ENCODE measurements at places on chromosomes 6 and 20.

DNA sequence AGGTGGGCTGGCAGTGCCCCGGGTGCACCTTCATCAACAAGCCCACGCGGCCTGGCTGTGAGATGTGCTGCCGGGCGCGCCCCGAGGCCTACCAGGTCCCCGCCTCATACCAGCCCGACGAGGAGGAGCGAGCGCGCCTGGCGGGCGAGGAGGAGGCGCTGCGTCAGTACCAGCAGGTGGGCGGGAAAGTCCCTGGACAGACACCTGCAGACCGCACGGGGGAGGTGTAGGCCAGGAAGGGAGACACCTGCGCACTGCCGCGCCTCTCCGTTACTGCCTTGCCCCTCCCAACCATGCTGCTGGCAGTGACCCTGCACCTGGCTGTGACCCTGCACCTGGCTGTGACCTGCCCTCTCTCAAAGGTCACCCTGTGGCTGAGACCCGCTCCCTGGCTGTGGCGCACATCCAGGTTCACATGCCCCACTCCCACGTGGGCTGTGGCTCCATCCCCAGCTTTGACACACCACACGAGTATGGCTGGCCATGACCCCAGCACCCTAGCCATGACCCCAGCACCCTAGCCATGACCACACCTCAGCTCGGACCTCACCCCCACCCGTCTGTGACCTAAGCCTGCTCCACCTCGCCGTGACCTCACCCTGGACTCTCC lies 11.6 kb downstream of the RBCK1 start:
- no peak for DNase-seq

GRCh38 chr6:152078804-152079203 lies 271.3 kb downstream of the ESR1 start:
- no peak for DNase-seq

DNA sequence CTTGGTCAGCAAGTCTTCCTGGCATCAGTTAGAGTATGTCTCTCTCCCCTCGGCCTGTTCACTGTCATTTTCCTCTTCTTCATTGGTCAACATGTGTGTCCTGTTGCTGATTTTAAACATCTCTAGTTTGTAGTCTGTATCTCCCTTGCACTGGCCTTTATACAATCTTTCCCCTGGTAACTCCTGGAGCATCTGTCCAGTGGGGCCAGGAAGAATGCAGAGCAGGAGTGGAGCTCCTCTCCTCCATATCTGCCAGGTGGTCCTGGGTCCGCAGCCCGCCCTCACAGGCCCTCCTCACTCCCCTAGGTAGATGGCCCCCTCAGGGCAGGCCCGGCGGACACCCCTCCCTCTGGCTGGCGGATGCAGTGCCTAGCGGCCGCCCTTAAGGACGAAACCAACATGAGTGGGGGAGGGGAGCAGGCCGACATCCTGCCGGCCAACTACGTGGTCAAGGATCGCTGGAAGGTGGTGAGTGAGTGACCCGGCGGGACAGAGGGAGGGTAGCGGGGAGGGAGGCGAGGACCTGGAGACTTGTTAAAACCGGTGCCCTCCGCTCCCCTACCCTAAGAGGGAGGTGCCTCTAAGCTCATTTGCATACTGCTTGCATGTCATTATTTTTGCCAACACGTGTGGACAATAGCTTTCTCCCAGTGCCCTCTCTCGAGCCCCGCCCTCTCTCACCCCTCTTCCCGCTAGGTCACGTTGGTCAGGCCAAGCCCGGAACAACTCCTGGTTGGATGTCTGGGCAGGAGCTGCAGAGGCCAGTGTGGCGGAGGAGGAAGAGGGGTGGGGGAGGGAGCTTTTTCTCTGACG lies 3.2 kb downstream of the TTBK1 start:
- peak; percentile 8 for DNase-seq

DNA sequence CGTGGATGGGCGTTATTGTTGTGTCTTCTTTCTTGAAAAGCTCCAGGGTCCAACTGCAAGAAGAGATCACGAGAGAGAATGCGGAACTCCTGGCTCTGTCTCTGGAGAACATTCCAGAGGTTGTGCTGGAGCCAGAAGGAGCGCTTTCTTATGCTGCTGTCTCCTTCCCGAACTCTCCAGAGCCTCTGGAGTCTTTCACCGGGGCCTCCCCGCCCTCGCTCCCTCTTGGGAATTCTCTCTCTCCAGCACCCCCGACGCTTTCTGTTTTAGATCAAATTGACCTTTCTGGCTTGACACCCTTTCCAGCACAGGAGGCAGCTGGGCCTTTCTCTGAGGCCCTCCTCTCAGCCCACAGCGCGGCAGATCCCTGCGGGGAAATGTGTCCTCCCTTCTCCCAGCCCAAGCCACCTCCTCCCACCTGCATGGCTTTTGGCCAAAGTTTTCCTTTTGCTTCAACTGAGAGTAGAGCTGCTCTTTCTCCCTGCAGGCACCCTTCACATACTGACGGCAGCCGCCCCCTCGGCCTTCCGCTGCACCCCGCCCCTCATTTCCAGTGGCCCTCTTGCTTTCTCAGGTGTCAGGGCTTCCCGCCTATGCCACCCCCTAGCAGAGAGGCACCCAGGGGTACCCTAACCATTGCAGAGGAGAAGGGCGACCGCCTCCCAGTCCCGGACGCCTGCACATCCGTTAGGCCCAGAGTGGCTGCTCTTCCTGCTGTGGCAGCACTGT lies 6.6 kb upstream of the CCR6 start:
- no peak for DNase-seq

DNA sequence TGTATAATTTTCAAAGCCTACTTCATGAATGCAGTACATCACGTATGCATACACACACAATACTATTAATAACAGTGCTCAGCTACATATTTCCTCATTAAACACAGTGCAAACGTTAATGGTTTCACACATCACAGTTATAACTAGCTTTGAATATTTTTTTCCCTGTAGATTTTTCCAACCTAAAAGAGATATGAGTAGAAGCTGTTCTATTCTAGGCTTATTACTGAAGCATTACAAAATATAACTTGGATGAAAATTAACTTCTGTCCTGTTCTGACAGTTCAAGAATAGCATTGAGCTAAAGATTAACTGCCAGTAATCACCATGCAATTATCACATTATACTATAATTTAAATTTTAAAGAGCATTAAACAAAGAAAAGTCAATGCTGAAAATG lies 6.2 kb downstream of the LMBRD1 start:
- no peak for DNase-seq

GRCh38 chr6:33419580-33420490 lies at the start of gene SYNGAP1:
SYNGAP1 (plus strand) TSS chr6:33420065; CDS start chr6:33420265, 200 bp downstream.
- DNase-seq = peak; percentile 62

DNA sequence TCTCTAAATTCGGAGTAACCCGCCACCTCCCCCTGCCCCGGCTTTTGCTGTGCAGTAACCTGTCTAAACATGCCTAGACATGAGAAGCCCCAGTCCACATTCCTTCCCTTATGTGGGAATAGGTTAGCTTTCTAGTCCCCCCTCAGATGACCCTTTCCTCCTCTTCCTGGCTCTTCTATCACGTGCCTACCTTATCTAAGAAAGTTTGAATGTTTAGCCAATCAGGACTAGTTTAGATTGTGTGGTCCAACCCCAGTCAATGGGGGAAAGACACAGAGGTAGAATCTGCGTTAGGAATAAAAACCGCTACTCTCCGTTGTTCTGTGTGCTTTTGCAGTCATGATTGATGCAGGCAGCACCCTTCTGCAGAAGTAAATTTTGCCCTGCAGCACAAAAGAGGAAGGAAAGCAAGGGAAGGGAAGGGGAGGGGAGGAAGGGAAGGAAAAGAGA lies 69.0 kb upstream of the CD93 start:
- no peak for DNase-seq

DNA sequence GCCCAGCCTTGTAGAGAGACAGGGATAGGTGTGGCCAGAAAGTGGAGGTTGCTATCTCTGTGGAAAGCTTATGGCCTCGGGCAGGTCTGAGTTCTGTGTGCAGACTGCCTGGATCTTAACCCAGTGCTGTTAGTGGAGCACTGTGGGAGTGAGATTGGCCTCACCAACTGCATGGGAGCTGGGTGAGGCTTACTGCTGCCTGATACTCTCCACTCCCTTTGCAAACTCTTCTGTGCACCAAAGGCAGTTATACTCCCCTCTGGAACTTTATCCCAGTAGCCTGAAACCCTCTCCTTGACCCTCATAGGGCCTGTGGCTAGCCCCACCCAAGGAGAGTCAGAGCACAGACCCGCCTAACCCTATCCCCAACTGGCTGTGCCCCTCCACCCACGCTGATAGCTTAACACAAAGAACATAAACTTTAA lies 41.4 kb upstream of the PKIB start:
- no peak for DNase-seq

- DNase-seq = no peak
Measured at GRCh38 chr20:38874460-38875174, 51.6 kb upstream of the FAM83D start.

DNA sequence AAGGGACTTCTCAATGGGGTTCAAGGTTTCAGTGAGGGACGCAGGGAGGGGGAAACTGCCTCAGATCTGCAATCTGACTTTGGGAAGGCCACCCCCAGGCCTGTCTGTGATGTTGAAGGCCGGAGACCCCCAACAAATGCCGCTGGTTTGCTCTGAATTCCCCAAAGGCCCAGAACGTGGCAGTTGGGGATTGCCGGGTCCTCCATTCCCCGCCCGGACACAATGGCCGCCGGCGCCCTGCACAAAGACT lies 326 bp upstream of the BCL2L1 start:
- no peak for DNase-seq
